ENCODE measurements at places on chromosomes 6 and 20.

DNA sequence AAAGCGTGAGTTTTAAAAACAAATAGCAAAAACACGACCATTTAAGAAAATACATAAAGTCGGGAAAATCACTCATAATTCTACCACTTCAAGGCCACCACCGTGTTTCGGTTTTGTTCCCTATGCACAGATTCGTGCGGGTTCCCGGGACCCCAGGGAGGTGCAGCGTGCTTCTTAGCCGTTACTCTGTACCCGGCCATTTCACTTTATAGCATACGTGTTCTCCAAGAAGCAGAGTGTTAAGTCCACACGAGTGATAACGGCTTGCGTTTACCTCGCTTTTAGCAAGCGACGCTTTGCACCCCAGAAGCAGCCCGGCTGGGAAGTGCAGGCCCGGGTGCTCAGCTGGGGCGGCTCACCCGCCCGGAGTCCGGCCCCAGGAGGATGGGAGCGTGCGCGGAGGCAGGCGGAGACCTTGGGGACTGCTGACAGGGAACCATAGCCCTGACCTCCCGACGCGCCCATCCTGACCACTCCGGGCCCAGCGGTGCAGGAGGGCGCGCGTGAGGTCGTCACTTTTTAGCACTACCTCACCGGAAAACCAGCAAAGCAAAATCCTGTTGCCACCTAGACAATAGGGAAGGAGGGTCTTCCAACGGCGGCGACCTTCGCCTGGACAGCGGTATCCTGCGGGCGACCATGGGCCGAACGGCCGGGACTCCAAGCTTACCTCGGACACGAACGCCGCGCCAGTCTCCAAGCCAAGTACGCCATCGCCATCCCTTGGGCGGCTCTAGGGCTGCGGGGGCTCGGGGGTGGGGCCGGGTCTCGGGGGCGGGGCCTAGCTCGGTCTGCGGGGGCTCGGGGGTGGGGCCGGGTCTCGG lies at the start of gene ECI2:
TSS of gene ECI2 (minus strand) at position 735 of the 824 bp plus-strand sequence. CDS start at position 720, 15 bp downstream.
- DNase-seq = peak; percentile 59

DNA sequence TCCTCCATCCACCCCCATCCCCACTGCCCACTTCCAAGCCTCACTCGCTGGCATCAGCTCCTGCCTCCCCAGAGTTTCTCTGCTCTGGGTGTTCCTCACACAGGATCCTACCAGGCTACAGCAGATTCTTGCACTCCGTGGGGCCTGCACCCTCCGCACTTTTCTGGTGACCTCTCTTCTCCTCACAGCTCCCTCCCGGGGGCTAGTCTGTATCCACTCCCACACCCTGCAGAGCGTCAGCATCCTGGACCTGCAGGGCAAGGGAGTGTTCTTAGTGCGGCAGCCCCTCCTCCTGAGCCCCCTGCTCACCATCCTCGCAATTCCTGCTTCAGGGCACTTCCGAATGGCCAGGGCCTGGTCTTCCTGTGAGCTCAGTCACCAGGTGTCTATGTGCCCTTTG lies 224.2 kb downstream of the DLL1 start:
- no peak for DNase-seq

DNA sequence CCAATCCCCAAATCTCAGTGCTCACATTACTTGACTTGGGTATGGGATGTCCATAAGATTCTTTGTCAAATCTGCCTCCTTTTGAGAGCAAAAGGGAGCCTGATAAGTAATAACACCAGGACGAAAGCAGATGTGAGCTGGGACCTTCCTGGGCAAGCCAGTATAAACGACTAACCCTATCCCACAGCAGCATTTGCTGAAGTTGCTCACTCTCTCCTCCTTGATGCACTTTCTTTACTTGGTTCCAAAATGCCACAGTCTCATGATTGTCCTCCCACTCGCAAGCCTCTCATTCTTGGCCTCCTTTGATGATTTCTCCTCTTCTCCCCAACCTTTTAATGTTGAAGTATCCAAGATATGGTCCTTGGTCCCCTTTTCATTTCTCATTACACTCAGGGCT lies 44.7 kb upstream of the TAGAP start:
- DNase-seq = no peak

DNA sequence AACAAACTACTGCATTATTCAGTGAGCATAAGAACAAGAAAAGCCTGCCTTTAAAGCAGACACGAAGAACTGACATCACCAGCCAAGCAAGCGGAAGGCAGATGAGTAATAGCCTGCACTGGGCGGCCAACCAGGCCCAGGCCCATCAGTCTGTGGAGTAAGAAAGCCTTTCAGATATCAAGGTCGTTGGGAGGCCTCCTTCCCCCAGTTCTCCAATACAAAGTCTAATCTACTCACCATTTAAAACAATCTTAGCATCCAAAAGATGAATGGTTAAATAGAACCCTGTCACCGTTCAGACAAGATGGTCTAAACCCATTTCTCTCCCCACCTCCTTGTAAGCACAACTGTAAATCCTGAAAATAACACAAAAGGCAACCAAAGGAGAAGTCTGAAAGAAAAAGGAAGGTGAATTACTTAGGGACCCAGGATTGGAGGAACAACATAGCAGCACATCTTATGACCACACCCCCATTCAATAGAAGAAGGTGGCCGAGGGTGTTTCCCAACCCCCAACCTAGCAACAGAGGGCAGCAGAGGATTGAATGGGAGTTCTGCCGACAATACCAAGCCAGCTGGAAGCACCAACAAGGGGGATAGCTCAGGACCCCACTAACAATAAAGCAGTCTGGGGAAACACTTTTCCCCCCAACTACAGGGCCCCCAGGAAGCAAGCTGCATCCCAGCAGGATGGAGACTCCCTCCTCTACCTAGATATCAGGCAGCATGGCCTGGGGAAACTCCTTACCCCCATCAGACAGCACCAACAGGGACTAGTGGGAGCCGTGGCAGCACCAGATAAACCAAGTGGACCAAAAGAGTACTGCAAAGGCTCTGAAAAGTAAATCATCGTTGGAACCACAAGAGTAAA lies 67.9 kb downstream of the ZHX3 start:
- no peak for DNase-seq

GRCh38 chr20:42313704-42314103 lies 695.5 kb upstream of the CHD6 start:
- no peak for DNase-seq

- DNase-seq = no peak
Measured at GRCh38 chr20:59002874-59003399, 4.1 kb downstream of the CTSZ start.

- DNase-seq = no peak
Measured at GRCh38 chr6:149752600-149753373, 3.2 kb downstream of the PCMT1 start.

DNA sequence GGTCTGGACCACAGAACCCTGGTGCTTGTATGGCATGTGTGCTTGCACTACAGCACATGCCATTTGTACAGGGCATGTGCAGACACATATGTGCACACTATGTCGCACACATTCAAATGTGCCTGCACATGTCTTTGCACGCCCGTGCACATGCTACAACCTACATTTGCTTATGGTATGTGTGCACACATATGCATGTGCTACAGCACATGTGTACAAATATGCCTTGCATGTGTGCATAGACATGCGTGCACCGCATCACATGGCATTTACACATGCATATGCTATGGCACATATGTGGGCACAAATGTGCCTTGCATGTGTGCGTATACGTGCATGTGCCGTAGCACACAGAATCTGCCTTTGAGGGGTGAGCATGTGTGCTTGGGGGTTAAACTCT lies 90.5 kb downstream of the DHX35 start:
- DNase-seq = no peak

GRCh38 chr6:130624046-130624445 lies 203.2 kb upstream of the SMLR1 start:
- no peak for DNase-seq

DNA sequence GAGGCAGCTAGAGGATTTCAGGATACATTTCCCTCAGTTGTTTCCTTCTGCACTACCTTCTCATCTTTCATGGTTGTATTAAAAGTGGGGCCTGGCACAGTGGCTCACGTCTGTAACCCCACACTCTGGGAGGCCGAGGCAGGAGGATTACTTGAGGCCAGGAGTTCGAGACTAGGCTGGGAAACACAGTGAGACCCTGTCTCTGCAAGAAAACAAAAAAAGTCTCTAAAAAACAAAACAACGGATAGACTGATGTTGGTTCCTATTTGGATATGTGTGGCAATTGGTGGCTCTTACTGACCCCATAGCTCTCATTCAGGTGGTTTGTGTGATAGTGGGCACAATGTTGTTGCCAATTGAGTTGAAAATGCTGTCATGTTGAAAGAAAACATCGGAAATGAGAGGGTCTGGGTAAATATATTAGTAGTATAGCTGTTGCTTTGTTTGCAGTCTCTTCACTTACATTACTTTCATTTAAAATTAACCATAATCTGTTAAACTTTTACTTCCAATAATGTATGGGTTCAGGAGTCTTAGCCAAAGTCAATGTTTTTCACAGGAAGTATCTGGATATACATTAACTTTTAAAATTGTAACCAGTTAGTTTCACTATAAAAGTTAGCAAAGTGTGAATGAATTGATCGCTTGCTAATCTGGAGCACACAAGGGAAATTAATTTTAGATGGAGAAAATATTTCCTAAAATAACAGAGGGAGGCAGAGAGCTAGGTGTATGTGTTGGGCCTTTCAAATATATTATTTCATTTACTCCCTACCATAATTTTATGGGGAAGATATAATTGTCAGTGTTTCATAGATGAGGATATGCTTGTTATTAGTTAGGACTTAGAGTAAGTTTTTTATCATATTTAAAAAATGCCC lies 31.1 kb downstream of the UTRN start:
- DNase-seq = no peak

DNA sequence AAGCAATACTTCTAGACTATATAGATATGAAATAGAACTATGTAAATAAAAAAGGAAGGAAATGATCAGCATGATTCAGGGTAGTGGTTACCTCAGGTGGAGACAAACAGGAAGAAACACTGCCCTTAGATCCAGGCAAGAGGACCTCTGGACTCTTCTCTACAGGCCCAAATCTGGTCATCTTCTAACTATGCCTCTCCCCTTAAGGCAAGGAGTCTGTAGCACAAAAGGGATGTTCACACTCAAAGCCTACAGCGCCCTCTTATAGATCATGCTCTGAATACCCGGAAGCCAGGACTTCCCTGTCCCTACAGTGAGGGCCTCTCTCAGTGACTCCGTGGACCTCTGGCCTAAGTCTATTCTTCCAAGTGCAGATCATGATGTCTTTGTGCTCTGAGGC lies 30.4 kb upstream of the HIVEP2 start:
- DNase-seq = no peak

DNA sequence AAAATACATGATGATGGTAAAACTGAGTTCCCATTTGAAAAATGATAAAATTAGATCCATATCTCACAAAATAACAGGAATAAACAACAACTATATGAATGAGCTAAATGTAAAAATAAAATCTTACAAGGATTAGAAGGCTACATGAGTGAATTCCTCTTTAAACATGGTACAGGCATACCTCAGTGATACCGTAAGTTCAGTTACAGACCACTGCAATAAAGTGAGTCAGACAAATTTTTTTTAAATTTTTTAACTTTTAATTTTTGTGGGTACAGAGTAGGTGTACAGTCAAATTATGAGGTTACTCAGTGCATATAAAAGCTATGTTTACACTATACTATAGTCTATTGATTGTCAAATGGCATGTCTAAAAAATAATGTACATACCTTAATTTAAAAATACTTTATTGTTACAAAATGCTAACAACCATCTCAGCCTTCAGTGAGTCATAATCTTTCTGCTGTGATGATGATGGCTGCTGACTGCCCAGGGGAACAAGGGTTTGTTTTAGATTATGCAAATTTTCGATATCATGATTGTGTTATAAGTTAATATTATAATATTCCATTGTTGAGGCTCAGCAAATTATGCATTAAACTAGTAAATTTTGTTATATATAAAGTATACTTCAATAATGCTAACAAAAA lies 222.8 kb upstream of the RUNX2 start:
- DNase-seq = no peak

- no peak for DNase-seq
Measured at GRCh38 chr6:139638179-139638941, 263.9 kb upstream of the CITED2 start.

- DNase-seq = no peak
Measured at GRCh38 chr6:9647071-9647445, 767.8 kb downstream of the TFAP2A start.

GRCh38 chr6:157758516-157759023 lies 64.5 kb upstream of the SNX9 start:
- DNase-seq = no peak

DNA sequence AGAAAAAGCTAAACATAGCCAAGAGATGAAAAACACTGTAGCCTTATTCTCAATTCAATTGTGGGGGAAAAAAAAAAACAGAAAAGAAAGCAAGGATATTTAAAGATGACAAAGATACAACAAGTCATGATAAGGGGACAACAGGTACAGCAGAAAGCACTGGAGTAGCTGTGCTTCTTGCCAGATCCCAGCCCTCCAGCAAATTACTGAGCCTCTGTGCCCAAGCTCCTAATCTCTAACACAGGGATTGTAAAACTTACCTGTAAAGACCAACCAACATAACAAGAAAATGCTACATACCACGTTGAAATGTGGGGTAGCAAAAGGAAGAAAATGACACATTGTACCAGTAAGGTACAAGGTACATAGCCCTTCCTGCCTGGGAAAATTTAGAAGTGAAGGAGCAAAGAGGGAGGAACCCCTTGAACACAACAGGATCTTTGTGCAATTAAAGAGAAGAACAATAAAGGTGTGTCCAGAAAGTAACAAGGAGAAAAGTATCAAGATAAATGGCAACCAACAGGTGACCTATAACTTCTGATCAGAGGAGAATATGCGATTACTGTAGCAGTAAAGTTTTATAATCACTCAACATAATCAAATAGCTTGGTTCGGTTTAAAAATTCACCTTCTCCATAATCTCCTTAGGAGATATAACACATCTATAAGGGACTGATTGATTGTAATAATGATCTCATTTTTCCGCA lies 30.6 kb downstream of the PREP start:
- no peak for DNase-seq

- no peak for DNase-seq
Measured at GRCh38 chr6:18269253-18269652, 4.9 kb upstream of the DEK start.

GRCh38 chr20:5191829-5192569 lies 65.2 kb downstream of the CDS2 start:
- peak; percentile 46 for DNase-seq

DNA sequence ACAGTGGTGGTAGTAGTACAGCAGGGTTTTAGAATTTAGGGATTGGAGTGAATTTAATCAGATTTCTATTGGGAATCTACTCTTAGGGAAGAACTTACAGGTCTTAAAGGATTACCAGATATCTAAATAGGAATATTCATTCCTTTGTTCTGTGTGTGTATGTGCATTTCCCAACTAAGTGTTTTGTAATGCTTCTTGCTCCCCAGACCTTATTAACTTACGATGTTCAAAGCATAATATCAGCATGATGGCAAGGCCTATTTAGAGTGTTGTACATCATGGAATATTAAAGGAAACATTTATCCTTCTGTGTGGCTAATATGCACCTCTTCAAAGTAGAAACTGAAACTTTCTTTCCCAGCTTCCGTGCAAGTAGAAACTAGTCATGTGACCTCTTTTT lies 133.9 kb downstream of the EPM2A start:
- DNase-seq = no peak

Data from NCI-H1417 treated with DMSO at 0.1 percent for 48 hours (cell line).